ENCODE measurements at places on chromosomes 7 and 10.

GRCh38 chr7:45225948-45226335, 68.4 kb downstream of the RAMP3 start:
- no peak for DNase-seq

GRCh38 chr7:29332042-29332811, 137.7 kb downstream of the CHN2 start:
- DNase-seq = no peak

GRCh38 chr10:8967061-8967460, 912.6 kb downstream of the GATA3 start:
- DNase-seq = peak; percentile 38

DNA sequence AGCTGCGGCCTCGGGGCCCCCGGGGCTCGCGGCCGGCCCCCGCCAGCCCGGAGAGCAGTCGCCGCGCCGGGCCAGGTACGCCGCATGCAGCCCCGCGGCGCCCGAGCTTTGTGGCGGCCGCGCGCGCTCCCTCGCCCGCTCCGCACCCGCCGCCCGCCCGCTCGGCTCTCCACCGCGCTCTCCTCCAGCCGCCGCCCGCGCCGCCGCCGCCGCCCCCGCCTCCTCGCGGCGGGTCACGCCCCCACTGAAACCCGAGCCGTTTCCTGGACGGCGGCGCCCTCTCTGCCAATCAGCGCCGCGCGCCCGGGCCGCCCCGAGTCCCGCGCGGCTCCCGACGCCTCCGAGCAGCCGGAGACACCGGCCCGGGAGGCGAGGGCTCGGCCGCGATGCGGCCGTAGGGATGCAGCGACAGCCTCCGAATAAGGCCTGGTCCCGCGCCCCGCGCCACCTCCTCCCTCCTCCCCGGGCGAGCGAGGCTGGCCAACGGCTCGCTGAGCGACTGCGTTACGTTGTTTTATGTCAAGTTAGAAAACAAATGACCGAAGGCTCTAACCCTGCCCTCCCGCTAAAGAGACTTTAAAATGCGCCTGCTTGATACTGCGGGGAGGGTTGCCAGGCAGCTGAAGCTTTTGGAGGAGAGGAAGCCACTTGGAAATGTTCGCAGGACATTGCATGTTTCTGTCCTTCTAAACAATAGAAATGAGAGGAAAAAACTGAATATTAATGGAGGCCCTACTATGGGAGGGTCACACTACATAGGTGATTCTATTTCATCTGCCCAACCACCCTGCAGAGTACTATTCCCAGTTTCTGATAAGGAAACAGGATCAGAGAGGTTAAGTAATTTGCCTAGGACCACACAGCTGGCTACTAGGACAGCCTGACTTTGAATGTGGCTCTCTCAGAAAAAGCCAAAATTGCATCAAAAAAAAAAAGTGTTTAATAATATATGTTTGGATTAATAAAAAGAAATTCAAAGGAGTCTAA, at the start of gene FGFR2:
Gene FGFR2, minus strand, starts transcription at position 182 of the 987 bp plus-strand sequence. CDS start 4,627 bp downstream, outside the sequence.
- DNase-seq = peak; percentile 81

GRCh38 chr10:35493196-35494118, 111.7 kb upstream of the GJD4 start:
- DNase-seq = no peak

DNA sequence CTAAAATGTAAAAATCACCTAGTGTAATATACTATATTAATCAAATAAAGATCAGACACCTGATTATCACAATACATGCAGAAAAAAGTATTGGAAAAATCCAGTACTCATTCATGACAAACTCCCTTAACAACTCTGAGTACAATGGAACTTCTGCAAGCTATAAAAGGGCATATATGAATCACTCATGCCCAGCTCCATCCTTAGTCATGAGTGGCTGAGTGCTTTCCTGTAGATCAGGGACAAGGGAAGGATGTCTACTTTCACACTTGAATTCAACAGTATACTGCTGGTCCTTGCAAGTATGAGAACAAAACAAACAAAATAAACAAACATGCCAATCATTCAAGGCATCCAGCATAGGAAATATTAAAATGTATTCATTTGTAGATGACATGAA, 116.5 kb downstream of the ADARB2 start:
- DNase-seq = peak; percentile 72

- no peak for DNase-seq
Observed at GRCh38 chr10:739403-739802, 49.9 kb upstream of the DIP2C start.

DNA sequence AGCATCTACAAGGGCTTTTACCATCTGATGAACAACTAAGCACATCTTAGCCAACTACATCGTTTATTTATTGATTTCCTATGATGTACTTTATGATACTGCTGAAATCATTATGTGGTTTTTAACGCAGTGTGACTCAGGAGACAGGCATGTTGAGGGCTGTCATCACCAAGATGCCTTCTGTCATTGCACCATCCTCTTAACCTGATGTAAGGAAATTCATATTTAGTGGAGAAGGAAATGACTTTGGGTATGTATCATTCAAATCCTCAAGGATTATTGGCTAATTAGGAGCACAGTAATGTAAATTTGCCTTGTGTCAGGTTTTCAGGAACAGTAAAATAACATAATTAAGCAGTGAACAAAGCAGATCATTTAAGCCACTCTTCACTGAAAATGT, 138.5 kb upstream of the MGMT start:
- DNase-seq = peak; percentile 36

DNA sequence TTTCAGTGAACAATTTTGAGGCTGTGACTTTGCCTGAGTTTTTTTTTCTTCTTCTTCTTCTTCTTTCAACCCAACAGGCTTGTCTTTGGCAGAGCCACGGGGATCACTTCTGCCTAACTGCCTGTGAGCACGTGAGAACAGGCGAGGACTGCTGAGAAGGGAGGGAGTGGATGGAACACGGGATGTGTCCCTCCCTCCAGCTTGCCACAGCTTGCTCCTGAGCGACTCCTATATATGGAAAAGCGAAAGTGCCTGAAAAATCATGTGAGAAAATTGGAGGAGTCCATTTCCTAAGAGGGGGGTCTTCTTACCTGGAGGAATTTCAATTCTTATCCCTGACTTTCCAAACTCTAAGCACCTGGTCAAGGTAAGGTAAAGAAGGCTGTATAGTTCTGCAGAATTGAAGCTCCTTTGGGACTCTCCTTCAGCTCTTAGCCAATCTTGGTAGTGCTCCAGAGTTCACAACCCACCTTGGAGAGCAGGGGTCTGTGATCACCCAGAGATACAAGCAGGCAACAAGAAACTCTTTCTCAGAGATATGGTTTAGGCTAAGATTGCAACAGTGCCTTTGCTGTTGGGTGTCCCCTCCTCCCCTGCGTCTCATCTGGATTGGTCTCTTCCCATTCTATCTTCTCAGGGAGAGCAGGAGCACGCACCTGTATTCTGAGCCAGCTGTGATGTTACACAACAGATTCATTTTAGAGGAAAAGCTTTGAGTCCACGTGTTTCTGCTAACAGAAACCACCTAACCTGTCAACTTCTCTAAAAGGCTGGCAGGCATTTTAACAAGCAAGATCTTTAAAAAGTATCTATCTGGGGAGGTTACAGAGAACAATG, at the start of gene MAT1A:
Gene MAT1A, minus strand, starts transcription at position 208 of the 837 bp plus-strand sequence. CDS start 235 bp downstream, outside the sequence.
- peak; percentile 14 for DNase-seq

- DNase-seq = no peak
Observed at GRCh38 chr10:27345455-27345920, 104.9 kb upstream of the ACBD5 start.

- peak; percentile 43 for DNase-seq
Observed at GRCh38 chr7:137669706-137670105, 177.1 kb downstream of the DGKI start.

DNA sequence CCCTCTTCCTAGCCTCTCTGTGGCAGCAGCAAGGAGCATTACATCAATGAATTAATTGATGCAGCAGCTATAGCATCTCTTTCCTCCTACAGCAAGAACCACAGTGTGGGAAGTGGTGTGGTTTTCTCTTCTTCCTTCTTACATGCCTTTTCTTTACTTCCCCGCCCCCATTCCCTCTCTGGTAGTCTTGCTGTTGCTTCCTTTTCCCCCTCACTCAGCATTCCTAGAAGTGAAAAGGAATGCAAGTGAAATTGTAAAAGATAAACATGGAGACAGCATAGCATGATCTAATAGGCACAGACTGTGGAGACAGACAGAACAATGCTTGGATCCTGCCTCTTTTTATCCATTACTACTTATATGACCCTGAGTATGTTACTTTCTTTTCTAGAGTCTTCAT, 370.5 kb upstream of the BMPER start:
- no peak for DNase-seq

DNA sequence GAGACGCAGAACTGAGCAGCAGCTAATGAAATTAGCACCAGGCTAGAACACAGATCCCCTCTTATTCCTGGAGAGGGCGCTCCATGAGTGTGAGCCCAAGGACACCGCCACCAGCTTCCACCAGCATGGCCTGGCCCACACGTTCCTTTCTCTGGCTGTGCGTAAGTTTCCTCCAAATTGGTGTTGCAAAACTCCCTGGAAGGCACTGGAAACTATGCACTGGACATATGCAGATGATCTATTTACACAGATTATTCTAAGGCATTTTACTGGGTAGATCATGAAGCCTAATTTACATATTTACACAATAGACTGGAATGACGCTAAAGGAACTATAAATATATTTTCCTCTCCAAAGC, 455.6 kb upstream of the FOXK1 start:
- DNase-seq = no peak

- DNase-seq = no peak
Observed at GRCh38 chr10:86079088-86079487, 287.5 kb downstream of the GRID1 start.

GRCh38 chr7:151139071-151139790, 28.3 kb downstream of the GBX1 start:
- no peak for DNase-seq

- no peak for DNase-seq
Observed at GRCh38 chr10:62095181-62096122, 173.2 kb downstream of the RTKN2 start.

- DNase-seq = no peak
Observed at GRCh38 chr10:20004087-20004523, 187.9 kb downstream of the PLXDC2 start.

- DNase-seq = no peak
Observed at GRCh38 chr7:155660059-155660757, 15.7 kb downstream of the RBM33 start.

DNA sequence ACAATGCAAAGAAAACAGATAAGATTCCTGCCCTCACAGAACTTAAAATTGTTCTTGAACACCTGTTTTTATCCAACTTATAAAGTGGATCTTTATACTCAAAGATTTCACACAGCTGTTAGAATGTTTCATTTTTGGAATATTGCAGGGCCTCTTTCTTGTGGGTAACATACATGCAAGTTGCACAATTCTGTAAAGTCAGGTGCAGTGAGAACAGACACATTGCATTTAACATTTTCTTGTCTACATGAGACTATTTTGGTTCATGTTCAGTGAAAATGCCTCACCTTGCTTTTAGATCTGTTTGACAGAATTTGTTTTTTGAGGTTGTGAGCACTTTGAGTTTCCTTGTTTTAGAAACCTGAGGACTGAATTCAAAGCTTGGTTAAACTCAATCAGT, 707.8 kb downstream of the SUGCT start:
- no peak for DNase-seq

GRCh38 chr10:34335960-34336690, 479.0 kb downstream of the PARD3 start:
- no peak for DNase-seq

DNA sequence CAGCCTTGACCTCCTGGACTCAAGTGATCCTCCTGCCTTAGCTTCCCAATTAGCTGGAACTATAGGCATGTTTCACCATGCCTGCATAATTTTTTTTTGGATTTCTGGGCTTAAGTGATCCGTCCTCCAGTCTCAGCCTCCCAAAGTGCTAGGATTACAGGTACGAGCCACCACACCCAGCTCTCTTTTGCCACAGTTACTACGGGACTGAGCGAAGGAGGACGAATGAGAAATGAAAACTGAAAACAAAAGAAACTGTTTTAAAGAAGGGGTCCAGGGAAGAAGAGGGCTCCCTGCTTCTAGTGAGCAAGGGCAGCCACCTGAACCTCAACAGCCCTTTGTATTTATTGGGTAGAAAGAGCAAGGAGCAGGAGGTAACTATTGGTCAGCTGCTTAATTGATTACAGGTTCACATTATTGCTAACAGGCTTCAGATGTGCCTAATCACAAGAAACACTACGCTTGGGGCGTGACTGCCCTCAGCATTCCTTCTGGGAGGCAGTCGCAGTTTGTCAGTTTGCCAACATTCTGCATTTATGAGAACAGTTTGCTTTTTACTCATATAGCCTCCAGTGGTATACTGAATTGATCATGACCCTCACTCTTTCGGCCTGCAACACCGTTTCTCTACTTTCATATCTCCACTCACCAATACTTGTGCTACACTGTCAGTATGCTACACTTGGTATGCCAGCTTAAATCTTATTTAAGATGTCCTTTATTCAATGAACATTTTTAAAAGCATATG, 676.8 kb downstream of the DNAJB9 start:
- peak; percentile 43 for DNase-seq

GRCh38 chr10:113027230-113027573, 77.2 kb downstream of the TCF7L2 start:
- no peak for DNase-seq

DNA sequence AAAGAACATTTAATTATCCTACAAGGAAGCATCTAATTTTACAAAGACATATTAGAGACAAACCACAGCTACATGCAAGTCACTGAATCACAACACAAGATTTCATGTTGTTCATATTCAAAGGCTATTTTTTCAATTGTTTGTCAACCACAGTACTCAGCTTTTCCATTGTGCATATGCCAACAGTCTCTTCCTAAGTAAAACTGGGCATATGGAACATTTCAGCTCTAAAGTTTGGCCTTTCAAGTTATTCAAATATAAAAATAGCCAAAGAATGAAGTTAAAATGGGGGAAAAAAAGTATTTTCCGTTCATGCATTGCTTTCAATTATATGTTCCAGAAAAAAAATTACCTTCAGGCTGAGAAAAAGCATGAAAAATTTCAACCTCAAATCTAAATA, 537.9 kb downstream of the PLXDC2 start:
- no peak for DNase-seq

DNA sequence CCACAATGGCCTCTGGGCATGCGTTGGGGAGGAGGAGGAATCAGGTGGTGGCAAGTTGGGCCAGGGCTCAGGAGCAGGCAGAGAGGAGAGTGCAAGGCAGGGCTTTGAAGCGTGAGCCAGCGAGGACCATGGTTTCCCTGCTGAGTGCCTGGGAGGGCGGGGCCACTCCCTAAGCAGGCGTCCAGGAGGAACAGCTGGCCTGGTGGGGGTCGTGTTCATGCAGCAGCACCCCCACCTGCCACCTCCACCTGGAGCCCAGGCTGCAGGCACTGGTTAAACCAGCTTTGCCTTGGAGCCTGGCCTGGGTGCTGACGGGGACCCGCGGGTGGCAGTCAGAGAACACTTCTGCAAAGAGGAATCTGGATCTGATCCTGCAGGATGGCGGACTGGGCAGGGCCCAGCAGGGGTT, 24.2 kb upstream of the AQP1 start:
- no peak for DNase-seq

GRCh38 chr7:148385009-148385682, 205.4 kb upstream of the C7orf33 start:
- DNase-seq = no peak

GRCh38 chr10:49083261-49083660, 32.1 kb downstream of the VSTM4 start:
- no peak for DNase-seq

DNA sequence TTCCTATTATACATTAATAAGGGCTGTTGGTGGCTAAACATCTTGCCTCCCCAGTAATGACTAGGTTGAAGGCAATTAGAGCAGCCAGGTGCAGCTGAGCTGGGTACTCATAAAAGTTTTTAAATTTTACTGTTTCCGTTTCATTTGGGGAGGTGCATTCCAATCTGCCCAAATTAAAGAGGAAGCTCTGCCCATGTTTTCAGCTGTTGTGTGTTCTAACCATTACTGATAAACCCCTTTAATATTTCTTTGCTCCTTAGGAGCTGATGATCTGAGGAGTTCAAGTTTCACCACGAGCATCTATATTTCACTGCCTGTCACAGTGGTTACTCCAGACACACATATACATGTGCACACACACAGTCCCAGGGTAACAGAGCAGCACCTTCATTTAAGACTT, 94.4 kb downstream of the JAZF1 start:
- DNase-seq = no peak

Data from RKO (cell line).